ENCODE measurements at places on chromosomes 3 and 15.

DNA sequence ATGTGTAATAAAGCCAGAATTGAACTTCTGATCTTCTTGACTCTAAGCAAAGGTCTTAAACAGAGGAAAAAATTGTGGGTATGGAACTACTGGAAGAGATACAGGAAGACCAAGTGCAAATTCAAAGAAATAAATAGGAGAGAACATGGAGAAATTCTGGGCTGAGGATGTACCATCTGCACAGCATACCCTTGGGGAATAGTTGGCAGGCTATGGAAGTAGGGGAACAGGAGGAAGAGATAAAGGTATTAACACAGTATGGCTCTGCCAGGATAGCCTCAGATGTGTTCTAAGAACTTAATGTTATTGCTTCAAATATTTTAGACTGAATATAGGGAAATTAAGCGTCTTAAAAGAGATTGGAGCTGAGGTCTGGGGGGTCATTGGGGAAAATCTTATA lies 485.4 kb downstream of the CNTN3 start:
- DNase-seq, result no peak

DNA sequence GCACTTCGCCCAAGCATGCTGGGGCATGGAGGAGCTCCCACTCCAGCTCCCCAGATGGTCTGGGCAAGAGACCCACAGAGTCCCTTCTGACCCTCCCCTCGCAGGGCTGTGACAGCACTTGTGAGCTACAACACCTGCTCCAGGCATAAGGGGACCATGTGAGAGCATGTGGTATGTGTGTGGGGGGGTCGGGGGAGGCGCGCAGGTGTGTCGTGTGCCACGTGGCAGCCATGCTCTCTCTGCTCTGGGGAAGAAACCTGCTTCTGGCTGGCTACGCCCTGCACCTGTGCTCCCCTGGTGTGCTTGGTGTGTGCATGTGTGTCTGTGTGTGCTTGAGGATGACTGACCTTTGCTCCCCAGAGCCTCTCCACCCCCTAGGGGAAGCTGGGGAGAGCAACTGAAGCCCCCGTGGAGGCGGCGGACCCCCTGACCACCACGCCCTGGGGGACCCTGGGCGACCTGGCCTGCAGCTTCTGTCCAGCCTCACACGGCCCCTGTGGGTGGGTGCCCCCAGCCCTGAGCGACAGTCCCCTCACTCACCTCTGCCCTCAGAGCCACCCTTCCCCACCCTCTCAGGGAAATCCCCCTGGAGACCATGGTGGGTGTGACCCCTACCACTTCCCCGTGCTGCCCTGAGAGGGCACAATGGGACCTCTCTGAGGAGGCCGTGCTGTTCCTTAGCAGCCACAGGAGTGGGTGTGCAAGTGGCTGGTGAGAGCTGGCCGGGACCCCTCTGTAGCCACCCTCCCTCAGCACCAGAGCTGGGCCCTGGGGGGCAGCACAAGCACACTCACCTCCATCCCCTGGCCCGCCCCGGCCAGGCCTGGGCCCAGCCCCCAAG lies 16.6 kb upstream of the SEC13 start:
- no peak for DNase-seq

DNA sequence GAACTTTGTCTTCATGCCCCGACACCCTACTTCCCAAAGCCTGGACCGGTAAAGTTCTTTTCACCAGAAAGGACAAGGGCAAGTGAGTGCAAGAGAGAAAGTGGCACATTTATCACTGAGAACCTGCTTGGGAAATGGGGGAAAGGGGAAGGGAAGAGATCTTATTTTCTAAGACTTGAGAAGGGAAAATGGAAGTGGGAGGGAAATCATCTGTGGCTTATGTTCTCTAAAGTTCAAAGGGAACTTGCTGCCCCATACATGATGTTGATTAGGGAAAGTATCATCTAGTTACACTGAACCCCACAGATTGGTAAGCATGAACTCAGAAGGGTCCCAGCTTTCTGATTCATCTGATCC lies 199.5 kb upstream of the LPP start:
- no peak for DNase-seq

- DNase-seq, result no peak
These were observed 24.5 kb upstream of the RASA2 start for GRCh38 chr3:141462176-141462859.

GRCh38 chr15:70318594-70319465 lies 221.1 kb upstream of the TLE3 start:
- DNase-seq, result no peak

- peak; percentile 46 for DNase-seq
These were observed 219.3 kb upstream of the PRICKLE2 start for GRCh38 chr3:64444490-64445108.

GRCh38 chr3:122013448-122013925 lies 8.6 kb downstream of the ILDR1 start:
- DNase-seq, result no peak

- DNase-seq, result no peak
These were observed 107.4 kb upstream of the PRICKLE2 start for GRCh38 chr3:64332459-64333350.

DNA sequence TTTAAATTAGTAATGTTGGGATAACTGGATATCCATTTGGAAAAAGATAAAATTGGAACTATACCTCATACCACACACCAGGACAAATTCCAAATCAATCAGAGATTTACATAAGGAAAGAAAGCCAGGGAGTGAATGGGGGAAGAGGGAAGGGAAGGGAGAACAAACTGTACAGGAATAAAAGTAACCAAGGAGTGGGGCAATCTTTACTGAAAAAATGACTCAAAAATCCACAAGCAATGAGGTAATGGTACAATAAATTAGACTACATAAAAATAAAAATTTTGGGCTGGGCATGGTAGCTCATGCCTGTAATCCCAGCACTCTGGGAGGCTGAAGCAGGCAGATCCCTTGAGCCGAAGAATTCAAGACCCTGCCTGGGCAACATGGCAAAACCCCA lies 82.6 kb downstream of the MLH1 start:
- DNase-seq, result no peak

DNA sequence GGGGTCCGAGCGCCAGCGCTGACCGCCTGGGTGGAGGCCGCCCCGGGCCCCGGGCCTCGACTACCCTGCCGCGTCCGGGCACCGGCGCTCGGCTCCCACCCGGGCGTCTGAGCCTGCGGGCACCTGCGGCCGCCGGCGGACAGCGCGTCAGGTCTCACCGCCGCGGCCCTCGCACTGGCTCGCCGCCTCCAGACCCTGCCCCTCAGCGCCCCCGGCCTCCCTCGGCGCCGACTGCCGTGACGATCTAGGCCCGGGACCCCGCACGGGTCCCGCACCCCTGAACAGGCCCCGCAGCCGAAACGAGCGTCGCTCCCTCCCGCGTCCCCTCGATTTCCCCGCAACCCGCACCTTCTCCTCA lies 297 bp downstream of the PRC1 start:
- DNase-seq, result no peak

DNA sequence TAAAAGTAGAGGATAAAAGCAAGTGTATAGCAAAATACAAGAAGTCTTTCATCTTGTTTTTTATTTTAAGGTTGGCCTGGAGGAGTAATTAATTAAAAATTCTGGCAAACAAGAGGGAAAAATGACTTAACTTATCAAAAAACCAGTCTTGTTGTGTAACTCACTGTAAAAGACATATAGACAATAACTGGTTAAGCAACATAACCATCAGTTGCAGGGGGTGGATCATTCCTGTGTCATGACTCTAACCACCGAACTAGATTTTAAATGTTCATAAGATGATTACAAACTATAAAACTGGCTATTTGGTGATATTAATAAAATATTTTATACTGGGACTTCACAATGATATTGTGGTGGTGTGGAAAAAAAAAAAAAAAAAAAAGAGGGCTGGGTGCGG lies 130.6 kb downstream of the STAG1 start:
- no peak for DNase-seq

- DNase-seq, result no peak
These were observed 87.3 kb downstream of the SMAD6 start for GRCh38 chr15:66789029-66790025.

- DNase-seq, result no peak
These were observed 321.5 kb upstream of the CBLB start for GRCh38 chr3:106190296-106190695.

- DNase-seq, result no peak
These were observed 57.7 kb upstream of the AADACL2 start for GRCh38 chr3:151675858-151676615.

- DNase-seq, result no peak
These were observed 145.8 kb downstream of the CBLB start for GRCh38 chr3:105722943-105723556.

- DNase-seq, result no peak
These were observed 313.4 kb downstream of the RBMS3 start for GRCh38 chr3:29594261-29594660.

- DNase-seq, result no peak
These were observed 756 bp upstream of the RASGRF1 start for GRCh38 chr15:79091204-79091867.

- DNase-seq, result no peak
These were observed 136.7 kb upstream of the TLE3 start for GRCh38 chr15:70234256-70234905.

GRCh38 chr3:146403792-146404191 lies 65.6 kb downstream of the PLSCR2 start:
- DNase-seq, result no peak

GRCh38 chr3:58261954-58262666 lies 24.5 kb downstream of the ABHD6 start:
- no peak for DNase-seq

DNA sequence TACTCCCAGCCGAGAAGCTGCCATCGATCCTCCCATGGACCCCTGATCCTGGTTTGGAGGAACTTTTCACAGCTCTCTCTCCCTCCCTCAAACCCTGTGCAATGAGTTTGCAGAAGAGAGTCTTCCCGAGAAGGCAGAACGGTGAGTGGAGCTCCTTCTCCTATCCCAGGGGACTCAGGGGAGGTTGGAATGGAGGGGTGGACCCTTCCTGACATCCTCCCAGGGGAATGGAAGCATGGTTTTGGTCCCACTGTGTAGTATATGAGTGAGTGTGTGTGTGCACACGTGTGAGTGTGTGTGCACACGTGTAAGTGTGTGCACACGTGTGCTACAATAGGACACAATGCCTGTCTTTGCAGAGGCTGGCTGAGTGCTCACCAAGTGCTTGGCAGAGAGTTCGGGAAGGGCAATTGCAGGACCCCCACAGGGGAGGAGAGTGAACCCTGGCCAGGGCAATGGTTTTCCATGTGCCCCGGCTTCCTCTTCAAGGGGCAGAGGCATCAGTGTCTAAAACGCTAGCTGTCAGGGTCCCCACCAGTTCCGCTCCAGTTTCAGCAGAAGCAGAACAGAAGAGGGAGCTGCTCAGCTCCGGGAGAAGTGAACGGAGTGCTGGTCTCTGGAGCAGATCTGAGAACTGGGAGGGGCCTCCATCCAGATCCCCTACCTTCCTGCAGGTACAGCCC lies 13.8 kb upstream of the IL16 start:
- DNase-seq, result no peak

GRCh38 chr3:148466143-148466542 lies 231.6 kb upstream of the AGTR1 start:
- no peak for DNase-seq

DNA sequence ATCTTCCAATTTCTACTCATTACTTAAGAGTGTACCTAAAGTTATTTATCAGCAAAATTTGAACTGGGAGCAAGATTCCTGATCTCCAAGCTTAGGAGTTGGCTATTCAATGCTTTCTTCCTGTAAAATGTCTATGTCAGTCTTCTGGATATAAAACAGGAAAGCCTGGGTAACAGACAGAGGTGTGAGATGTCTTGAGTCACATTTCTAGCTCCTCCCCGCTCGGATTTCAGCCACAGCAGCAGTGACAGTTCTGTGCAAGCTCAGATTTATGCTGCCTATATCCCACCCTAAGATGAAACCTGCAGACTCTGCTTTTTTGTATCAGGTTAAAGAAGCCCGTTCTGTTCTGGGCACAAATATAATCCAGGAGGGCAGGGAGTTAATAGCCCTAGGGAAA lies 2.1 kb upstream of the ARMC8 start:
- no peak for DNase-seq

DNA sequence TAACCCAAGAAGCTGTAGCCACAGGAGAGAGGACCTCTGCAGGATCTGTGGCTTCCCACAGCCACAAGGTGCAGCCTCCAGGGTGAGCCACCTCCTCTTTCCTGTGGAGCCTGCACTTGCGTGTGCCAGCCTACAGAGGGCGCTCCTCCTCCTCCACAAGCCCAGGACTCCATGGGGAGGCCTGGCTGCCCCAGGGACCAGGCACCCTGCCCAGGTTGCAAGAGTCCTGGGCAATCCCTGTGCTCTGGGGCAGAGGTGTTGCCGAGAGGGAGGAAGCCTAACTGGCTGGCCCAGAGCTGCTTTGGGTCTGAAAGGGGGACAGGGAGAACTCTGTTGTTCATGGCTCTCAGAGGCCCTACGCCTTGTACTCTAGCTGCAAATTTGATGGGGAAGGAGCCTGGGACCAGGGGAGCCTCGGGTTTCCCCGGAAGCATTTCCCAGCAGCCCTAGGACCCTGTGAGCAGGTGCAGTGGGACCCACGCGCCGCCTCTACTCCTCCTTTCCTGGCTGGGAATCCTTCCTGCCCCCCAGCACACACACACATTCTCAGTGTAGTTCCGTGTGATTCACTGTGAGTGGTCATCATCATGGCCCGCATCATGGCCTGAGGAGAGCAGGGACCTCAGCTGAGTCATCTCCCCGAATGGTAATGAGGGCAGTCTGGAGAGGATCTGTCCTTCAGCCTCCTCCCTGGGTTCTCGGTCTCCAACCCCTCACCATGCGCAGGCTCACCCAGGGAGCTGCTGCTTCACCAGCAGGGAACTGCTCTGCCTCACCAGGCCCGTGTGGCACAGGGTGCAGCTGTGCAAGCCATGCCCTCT lies 24.3 kb downstream of the TBC1D21 start:
- DNase-seq, result no peak

GRCh38 chr3:98325055-98325454 lies 28.6 kb upstream of the OR5K4 start:
- no peak for DNase-seq

- no peak for DNase-seq
These were observed 16.0 kb upstream of the ZBBX start for GRCh38 chr3:167396075-167396474.

DNA sequence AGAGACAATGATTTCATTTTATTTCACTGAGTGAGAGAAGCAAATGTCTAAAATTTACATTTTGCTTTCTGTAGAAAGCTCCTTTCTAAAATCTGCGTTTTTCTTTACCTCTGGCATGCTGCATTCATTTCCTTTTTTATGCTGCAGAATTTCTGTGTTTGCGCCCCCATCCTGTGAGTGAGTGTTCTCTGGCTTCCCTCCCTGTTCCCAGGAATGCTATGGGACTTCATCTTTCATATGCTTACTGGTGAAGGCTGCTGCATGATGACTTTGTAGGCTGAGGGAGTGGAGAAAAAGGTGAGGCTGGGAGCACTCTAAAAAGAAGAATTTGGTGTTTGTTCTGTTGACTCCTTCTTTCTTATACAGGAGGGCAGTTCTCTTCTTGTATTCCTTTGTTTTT lies 7.7 kb upstream of the TMC3 start:
- DNase-seq, result no peak

- no peak for DNase-seq
These were observed 372.1 kb downstream of the ROBO2 start for GRCh38 chr3:77412021-77412438.

GRCh38 chr15:66720206-66721010 lies 18.4 kb downstream of the SMAD6 start:
- no peak for DNase-seq
